CD4-positive, alpha-beta T cell treated with Interleukin-1 beta for 1 hour (primary cell): ENCODE measurements at places on chromosomes 1 and 21.

- no peak for DNase-seq
These were observed 37.9 kb upstream of the PDC start for GRCh38 chr1:186498695-186499389.

DNA sequence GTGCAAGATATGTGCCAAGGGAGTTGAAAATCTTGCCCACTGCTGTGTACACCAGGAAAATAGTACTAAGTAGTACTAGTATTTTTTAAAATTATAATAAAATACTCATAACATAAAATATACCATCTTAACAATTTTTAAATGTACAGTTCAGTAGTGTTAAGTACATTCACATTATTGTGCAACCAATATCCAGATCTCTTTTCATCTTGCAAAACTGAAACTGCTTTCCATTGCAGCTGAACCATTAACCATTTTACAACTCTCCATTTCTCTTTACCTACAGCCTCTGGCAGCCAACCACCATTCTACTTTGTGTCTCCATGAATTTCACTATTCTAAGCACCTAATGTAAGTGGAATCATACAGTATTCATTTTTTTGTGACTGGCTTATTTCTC, 19.3 kb upstream of the RAB3GAP2 start:
- DNase-seq = no peak

- no peak for DNase-seq
These were observed 14.9 kb downstream of the TMEM35B start for GRCh38 chr1:34970220-34970735.

GRCh38 chr1:54653036-54653435, 11.4 kb downstream of the MROH7 start:
- no peak for DNase-seq

GRCh38 chr1:193589597-193590040, 403.2 kb upstream of the B3GALT2 start:
- no peak for DNase-seq

DNA sequence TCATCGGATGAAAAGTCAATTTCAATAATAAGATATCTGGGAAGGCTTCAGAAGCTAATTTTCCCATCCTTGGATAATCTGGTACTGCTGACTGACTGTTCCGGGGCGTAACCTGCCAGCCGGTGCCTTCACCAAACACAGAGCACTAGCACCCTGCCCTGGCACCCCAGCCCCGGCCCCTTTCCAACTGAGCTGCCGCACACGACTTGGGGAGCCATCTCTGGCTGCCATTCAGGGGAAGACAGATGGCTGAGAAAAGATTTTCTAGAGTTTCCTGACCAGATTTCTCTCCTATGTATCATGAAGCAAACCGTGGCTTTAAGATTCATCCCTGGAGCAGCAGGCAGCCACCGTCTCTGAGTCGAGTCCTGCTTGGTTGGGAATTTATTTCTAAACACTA, 96.0 kb upstream of the SYT6 start:
- no peak for DNase-seq

DNA sequence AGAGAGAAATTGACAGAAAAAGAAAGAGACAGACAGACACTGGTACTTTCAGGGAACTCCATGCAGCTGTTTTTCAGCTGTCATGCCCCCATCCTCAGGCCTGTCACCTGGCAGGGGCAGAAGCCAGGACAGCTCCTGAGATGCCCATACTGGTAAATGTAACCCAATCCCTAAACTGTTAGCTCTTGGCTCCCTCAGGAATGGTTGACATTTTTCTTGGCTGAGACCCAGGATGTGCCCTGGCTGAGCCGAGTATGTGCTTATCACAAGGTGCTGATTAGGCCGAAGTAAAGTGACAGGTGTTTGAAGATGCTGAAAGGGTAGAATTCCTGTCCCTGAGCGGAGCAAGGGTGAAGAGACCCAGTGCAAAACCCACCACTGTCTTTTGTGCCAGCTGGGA, 50.7 kb downstream of the PGM1 start:
- DNase-seq = no peak

DNA sequence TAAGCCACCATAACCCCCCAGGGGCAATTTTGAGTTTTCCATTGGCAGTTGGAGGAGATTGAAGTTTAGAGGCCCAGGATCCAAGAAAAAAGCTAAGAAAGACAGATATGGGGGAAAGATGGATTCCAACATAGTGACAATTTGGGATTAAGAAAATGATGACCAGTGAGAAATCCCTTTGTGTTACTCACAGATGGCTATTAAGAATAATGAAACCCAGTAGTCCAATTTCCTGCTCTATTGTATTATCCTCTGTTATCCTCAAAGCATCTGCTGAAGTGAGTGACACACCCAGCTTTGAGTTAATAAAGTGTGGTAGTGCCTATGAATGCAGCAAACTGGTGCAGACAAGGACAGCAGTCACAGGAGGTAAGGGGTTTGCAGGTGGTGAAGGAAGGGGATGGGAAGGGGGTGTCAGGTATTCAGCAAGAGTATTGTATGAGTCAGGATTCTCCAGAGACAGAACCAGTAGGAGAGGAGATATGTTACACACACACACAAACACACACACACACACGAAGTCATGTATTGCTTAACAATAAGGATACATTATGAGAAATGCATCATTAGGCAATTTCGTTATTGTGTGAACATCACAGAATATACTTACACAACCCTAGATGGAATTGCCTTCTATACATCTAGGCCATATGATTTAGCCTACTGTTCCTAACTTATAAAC, 112.4 kb upstream of the VANGL1 start:
- DNase-seq = no peak

GRCh38 chr1:187985145-187985896, 1156.6 kb downstream of the PLA2G4A start:
- no peak for DNase-seq

- DNase-seq = peak; percentile 57
These were observed 570 bp upstream of the NPR1 start for GRCh38 chr1:153677718-153678518.
